ENCODE measurements at places on chromosomes 7 and 10.

DNA sequence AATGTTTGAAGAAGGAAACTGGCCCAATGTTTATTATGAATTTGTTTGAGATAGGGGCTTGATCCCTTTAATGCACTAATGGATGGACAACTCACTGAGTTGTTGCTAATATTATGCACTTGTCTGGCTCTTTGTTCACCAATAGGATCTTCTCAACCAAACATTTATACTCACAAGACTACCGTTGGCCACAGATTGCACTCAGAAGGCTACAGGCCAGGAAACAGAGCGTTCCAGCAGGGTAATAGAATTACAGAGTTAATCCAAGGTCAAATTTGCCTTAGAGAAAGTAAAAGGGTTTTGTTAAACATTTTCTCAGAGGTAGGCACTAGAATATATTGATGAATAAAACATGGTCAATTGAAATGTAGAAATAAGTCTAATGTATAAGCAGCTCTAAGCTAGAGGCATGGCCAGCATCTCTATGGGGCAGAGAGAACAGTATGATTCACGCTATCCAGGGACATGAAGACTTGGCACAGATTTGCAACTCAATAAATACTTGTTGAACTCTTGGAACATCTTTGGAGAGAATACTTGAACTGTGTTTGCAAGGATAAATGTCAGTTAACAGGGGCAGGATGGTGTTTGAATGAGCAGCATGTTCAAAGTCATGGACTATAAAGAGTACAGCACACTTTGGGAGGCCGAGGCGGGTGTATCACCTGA is 606.9 kb downstream of the SORCS3 start:
- no peak for DNase-seq

DNA sequence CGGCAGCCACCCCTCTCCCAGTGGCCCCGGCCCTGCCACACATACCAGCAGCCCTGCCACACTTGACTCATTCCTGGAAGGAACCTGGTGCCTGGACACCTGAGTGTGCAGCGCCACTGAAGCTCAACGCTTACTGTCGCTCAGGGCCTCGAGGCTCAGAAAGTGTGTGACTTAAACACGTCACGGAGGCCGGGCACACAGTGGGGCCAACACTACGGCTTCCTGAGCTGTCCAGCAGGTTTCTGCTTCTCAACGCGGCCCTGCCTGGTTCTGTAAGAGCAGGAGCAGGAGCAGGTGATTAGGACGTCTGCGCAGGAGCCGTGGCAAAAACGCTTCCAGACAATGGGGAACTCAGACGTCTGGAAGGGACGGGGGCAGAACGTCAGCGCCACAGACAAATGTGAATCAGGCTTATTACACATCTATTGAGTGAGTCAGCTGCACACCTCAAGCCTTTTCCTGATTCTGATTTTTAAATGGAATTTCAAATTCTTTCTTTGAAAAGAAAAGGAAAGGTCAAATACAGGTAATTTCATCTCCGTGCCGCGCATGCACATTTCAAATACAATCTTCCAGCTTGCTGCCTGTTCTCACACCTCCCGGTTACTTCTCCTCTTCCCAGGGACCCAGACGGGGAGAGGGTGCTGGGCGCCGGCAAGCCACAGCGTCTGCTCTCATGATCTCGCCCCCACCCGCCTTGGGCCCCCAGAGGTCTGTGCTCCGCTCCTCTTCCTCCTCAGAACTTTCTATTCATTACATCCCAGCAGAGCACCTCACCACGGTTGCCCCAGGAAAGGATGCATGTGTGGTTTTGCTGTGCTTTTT is 66.6 kb downstream of the ADARB2 start:
- DNase-seq: no peak

- no peak for DNase-seq
Measured at GRCh38 chr7:18429547-18429946, 66.0 kb upstream of the HDAC9 start.

DNA sequence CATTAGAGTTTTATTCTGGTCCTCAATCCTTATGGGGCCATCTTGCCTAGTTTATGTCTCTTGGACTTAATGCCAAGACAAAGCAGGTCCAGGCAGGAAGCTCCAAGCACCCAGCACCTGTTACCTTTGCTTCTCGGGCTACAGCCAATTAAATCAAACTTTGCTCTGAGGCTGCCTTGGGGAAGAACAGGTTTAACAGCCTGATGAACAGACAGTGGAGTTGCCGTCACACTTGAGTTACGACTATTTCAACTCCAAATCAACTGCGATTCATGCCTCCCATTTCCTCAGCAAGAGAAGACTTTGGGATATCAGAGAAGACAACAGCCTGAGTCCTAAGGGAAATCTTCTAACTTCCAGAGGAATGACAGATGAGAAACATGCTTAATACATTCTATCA is 62.2 kb downstream of the XPNPEP1 start:
- DNase-seq: no peak

DNA sequence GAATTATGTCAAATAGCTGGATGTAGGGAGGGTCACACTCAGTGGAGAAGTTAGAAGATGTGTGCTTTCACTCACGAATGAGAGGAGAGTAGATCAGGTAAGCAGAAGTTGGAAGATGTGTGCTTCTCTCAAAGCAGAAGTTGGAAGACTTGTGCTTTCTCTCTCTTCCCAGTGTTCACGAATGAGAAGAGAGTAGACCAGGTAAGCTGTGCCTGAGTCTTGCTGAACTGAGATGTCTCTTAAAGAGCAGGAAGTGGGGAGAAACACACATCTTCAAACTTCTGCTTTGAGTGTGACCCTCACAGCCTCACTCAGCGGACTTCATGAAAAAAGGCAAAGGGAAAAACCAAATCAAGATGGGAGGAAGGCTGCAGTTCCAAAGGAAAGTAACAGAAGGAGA is 7.0 kb upstream of the TMEM243 start:
- DNase-seq: peak; percentile 26

DNA sequence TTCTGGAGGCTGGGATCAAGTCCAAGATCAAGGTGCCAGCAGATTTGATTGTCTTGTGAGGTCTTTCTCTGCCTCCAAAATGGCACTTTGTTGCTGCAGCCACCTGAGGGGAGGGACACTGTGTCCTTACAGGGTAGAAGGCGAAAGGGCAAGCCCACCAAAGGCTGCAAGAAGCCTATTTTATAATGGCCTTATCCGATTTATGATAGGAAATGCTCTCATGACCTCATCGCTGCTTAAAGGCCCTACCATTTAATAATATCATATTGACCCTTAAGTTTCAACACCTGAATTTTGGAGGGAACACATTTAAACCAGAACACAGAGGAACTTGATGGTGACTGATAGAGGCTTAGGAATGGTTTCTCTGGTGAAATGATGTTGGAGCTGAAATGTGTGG is 296.5 kb downstream of the TWIST1 start:
- no peak for DNase-seq

GRCh38 chr10:124624895-124625294 is 119.3 kb downstream of the FAM53B start:
- no peak for DNase-seq

GRCh38 chr7:27180431-27181420 is 4.3 kb downstream of the HOXA11 start:
- DNase-seq: no peak

- no peak for DNase-seq
Measured at GRCh38 chr10:72738486-72738885, 46.5 kb downstream of the MCU start.

DNA sequence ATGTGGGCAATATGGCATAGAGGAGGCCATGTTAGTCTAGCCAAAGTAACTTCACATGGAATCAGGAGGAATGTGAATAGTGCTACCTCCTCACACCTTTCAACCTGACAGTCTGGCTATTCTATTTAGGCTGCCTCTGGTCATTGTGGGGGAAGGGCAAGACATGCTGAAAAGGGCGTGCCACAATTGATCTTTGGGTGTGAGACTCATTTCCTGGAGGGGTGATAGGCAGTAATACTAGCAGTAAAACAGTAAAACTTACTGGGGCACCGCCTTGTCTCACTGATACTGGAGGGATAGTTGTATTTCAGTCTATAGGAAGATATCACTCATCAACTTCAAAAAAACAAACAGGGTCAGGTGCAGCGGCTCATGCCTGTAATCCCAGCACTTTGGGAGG is 88.7 kb downstream of the TMEM168 start:
- no peak for DNase-seq

DNA sequence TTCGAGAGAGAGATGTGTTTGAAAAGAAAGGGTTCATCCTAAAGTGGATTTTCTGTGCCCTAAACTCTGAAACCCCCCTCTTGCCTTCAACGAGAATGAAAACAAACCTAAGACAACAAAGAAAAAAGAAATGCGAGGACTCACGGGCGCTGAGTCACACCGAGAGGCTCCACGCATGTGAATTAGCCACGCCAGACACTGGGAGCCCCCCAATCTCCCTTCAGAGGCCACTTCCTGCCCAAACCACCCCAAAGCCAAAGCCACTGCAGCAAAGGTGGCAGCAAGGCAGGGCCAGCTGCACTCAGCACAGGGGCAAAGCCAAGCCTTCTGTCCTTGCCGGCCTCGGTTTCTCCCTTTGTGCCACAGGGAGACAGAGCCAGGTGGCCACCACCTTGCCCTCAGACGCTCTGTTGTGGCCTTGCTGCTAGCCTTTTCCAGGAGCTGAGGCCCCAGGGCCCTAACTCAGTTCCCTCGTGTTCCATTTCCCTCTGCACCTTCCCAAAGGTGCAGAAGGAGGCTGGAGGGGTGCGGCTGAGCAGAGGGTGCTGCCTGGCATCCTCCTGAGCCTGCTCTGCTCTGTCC is 93.3 kb downstream of the FAM53B start:
- DNase-seq: peak; percentile 66

DNA sequence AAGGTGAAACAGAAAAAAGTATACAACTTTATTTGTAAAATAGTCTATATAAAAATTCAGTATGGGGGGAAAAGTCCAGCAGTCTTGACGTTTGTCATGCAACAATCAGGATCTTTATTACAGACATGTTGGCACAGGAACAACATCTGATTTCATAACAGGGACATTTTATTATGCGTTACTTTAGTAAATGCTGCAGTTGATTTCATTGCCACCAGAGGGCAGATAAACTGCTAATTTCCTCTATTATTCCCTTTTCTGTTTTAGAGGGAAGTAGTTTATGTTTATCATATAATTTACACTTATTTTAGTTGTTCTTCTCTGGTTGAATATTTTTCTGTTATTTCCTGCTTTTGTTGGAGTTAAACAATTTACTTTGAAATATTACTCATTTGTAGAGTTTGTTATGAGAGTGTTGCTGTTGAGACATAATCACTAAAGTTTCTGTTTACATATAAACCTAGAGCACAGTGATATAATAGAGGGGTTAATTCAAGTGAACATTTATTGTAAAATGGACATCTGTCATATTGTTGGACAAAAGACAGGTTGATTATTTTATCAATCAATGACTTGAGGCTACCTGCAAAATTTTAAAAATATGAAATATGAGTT is 3.3 kb downstream of the PLXDC2 start:
- DNase-seq: peak; percentile 34

DNA sequence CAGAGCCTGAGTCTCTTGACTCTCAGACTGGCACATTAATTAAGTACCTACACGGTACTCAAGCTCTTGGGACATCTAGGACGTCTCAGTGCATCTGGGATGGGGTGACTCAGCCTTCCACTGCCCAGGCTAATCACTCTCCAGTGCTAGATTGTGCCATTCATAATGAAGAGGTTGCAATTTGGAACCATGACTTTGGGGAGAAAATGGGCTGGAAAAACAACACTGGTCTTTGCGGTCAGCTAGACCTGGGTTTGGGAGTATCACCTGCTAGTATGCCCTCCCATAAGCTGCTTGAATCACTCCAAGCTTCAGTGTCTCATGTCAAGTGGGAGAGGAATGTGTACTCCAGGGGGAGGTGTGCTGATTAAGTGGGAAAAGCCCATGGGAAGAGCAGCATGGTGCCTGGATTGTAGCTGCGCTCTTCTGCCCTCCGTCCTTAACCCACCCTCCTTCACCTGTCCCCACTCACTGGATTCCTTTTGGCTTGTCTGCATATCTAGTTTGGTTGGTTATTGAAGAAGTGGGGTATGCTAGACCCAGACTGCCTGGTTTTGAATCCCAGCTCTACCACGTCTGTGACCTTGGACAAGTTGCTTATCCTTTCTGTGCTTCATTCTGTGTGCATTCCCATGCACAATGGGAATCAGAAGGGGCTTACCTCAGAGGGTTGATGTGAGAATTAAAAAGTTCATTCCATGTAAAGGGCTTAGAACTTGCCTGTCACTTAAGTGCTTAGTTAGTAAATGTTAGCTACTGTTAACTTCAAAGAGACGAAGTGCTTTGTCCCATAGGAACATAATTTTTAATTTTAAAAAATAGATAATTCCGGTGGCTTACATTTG is 3.8 kb downstream of the NFE2L3 start:
- DNase-seq: no peak

GRCh38 chr7:128937647-128938543 is at the start of gene IRF5:
Gene IRF5, plus strand, starts transcription at chr7:128937927. Its CDS starts 4,155 bp downstream, at chr7:128942082.
- peak; percentile 51 for DNase-seq

- DNase-seq: no peak
Measured at GRCh38 chr10:17980846-17981565, 29.3 kb downstream of the SLC39A12 start.

- DNase-seq: no peak
Measured at GRCh38 chr10:43132867-43133787, 5.1 kb upstream of the CSGALNACT2 start.

- peak; percentile 18 for DNase-seq
Measured at GRCh38 chr10:88273567-88273966, 309.6 kb downstream of the RNLS start.

DNA sequence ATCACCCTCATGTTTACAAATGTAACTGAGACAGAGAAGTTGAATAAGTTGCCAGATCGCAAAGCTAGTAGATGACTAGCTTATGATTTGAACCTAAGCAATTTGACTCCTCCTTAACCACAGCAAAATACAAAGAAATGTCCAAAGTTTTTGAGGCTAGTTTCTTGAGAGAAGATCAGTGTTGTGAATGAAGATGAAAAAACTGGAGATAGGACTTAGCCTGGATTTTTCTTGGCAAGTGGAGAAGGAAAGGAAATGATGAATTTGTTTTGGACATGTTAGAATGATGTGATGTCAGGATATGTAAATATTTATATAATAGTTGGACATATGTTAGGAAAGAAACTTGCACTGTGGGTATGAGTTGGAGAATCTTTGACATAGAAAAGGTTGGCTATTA is 149.8 kb downstream of the LSMEM1 start:
- no peak for DNase-seq

DNA sequence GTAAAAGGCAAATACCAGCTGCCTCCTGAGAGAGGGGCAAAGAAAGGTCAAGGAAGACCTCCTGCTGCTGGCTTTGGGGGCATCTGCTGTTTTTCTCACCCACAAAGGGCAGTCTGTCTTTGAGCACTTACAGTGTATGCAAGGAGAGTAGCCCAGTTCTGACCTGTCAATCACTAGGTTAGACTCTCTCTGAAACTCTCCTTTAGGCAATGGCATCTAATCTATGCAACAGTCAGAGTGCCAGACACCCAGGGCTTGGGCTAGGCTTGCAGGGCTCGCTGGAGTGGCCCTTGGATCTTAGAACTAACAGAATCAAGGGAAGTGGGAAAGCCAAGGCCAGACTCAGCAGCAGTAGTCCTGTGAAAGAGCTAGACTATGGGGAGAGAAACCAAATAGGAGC is 522.9 kb downstream of the NRG3 start:
- no peak for DNase-seq
